ENCODE measurements at places on chromosomes 1 and 21.

- DNase-seq = no peak
Measured at GRCh38 chr1:93723110-93723509, 41.5 kb upstream of the BCAR3 start.

DNA sequence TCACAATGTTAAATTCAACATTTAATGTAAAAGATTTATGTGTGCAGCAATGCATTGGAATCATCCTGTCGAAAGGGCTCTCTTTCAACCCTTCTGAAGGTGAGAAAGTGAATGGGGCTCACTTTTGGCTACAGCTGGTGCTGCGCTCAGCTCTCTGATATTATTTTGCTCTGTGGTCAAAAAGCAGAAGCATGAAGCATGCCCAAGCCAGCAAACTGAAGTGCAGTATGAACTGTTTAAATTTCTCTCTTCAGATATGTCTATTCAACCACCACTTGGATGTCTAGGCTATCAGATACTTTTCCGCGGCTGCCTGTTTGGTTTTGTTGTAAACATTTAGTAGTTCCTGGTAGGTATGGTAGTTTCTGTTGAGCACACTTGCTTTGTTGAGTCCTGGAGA is 216.9 kb upstream of the TMPRSS15 start:
- no peak for DNase-seq

- no peak for DNase-seq
Measured at GRCh38 chr1:69528376-69528775, 39.3 kb upstream of the LRRC7 start.

DNA sequence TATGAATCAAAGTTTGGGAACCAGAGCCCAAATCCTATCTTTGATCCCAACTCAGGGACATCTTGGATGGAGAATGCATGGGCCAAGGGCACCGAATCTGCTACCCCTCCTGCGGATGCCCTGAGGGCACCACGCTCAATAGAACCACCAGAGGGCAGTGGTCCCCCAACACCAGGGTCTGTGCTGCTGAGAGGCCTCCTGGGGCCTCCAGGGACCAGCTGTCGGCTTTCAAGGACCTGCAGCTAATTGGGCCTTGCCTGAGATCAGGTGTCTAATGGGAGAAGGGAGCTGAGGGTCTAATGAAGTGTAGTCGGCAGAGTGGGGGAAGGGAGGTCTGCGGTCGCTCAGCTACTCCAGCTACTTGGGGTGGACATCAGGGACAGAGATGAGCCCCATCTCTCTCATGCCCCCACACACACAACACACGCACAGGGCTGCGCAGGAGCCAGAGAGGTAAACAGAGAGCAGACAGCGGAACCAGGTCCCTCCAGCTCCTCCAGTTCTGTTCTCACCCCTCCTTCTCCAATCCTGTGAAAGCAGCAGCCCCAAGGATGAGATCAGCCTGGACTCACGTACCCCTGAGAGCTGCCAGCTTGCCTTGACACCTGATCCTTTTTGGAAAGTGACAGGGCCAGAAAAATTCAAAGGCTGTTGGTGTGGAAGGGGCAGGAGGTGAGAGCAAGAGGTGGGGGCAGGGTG is 34.9 kb upstream of the PPP1R15B start:
- peak; percentile 38 for DNase-seq

GRCh38 chr1:41618066-41618825 is 133.8 kb upstream of the EDN2 start:
- no peak for DNase-seq

GRCh38 chr1:93313026-93313425 is 32.7 kb upstream of the DR1 start:
- DNase-seq = no peak

- no peak for DNase-seq
Measured at GRCh38 chr1:219210067-219210466, 36.4 kb downstream of the LYPLAL1 start.

DNA sequence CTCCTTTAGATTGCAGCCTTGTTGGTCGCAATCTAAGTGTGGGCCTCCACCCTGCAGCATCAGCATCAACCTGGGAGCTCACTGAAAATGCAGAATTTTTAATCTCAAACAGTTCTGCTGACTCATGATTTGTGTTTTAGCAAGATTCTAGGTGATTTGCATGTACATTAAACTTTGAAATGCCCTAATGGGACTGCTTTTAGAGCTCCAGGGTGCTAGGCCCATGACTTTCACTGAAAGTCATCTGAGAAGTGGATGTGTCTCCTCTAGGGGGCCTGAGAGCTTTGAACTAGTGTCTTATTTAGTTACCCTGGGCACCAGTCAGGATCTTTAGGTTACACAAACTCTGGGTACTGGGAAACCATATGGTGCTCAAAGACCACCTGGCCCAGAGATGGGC is 9.0 kb downstream of the TRIM67 start:
- DNase-seq = no peak

Data from NCI-H2081 treated with DMSO at 0.1 percent for 48 hours (cell line).